ENCODE measurements at places on chromosomes 3 and 15.

DNA sequence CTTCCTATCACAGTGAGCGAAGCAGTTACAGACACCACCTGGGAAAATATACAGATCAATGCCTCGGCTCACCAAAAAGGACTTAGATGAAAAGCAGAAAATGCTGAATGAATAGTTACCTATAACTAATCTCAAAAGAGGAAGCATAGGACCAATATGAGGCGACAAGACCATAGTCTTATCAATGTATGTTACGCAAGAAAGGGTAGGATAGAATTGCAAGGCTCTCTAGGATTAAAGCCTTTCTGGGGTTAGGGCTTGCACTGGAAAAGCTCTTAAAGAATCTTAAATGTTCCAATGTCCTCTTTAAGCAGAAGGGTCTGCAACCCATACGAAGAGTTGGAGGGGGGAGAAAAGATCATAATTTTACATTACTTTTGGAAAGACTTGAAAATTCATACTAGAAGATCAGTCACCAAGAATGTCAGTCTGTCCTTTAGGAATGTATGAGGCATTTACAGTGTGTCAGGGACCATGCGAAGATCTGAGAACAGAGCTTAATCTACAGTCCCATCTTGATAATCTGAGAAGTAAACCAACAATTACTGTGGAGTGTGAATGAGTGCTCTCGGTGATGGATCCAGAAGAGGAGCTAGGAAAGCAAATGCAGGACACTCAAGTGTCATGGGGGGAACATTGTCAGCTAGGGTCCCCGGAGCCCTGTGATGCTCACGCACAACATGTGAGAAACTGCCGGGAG, 185.9 kb downstream of the GREM1 start:
- DNase-seq, result no peak

- no peak for DNase-seq
These were observed 53.3 kb upstream of the SNRK start for GRCh38 chr3:43233062-43233461.

DNA sequence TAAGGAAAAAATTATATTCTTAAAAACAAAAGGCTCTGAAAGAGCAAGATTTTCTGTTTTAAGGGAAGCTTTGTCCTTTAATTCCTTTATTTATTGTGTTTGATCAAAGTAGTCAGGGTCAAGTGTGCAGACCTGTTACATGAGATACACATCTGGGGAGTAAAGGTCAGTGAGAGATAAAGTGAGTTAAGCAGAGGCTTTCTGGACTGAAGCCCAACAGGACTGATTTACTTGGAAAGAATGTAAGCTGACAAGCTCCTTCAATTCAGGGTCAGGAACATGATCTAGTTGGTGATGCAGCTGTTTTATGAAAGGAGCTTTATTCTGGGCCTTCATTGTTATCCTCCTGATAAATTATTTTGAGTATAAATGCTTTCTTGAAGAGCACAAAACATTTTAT, 20.7 kb upstream of the OTOL1 start:
- DNase-seq, result no peak

- DNase-seq, result no peak
These were observed 5.5 kb downstream of the CCPG1 start for GRCh38 chr15:55402707-55403106.

- DNase-seq, result no peak
These were observed 368.2 kb downstream of the FOXP1 start for GRCh38 chr3:71215351-71215750.

DNA sequence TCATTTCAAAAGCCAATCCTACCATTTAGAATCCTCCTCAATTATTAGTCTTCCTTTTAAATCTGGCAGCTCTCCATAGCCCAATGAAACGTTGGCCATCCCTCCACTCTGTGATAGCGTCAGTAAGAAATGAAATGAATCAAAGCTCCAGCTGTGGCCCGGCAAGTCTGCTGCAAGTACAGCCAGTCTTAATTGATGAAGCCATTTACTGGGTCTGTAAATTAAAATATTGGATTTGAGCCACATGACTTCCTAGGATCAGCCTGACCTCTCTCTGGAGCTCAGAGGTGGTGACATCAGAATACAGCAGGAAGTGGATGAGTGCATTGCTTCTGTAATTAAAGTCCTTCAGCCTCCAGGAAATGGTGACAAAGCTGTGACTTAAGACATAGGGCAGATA, 347.0 kb upstream of the LMCD1 start:
- no peak for DNase-seq

GRCh38 chr3:158443632-158444031, 127.4 kb upstream of the MLF1 start:
- DNase-seq, result no peak

DNA sequence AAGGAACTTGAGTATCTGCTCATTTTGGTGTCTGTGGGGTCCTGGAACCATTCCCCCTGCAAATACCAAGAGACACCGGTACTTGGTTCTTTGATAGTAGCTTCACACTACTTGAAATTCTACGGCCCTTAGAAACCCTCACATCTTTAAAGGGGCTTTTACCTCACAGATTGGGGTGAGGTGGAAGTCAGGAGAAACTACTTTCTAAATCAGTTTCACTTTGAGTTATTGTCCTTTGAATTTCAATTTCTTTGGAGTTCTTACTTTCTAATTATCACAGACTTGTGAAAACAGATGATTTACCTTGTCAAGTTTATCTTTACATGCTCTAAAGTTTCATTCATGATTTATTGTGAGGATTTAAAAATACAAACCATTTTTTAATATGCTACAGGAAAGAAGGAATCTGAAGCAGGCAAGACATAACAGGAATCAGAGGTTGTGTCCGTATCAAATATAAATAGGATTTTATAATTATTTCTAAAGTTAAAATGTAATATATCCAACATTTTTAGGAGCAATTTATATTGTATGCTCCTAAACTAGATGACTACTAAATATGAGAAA, 98.9 kb downstream of the NEDD4 start:
- no peak for DNase-seq

DNA sequence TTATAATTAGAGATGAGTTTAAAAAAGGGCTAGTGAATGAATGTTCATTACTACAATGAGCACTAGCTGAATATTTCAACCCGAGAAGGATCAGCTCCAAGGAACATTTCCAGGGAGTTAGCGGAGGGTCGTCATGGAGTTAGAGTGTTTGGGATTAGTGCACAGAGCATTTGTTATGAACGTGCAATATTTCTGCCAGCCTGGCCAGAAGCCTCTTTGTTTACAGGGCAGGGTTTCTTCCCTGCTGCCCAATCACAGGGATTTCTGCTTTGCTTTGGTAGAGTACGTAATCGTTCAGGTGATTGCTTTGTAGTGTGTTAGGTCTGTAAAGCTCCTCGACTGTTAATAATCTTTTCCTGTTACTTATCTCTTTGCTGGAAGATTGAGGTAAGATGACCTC, 5.9 kb downstream of the CGNL1 start:
- DNase-seq, result no peak

DNA sequence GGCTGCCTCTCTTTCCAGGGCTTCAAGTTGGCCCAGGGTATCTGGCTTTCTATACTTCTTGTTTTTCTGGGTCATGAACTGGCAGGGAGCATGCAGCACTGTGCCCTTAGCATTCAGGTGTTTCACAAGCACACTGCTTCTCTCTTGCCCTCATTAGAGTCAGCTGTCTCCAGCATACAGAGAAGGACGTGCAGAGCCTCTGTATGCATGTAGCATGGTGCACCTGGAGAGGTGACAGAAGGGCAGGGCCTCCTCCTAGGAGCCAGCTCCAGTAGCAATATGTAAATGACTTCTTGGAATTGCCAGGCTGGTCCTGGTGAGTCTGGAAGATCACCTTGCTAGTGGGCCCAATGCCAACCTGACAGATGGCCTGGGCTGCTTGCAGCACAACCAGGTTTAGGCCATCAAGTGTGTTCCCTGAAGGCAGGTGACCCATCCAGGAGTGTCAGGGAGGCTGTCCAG, 44.8 kb upstream of the ATP2C1 start:
- DNase-seq, result no peak

DNA sequence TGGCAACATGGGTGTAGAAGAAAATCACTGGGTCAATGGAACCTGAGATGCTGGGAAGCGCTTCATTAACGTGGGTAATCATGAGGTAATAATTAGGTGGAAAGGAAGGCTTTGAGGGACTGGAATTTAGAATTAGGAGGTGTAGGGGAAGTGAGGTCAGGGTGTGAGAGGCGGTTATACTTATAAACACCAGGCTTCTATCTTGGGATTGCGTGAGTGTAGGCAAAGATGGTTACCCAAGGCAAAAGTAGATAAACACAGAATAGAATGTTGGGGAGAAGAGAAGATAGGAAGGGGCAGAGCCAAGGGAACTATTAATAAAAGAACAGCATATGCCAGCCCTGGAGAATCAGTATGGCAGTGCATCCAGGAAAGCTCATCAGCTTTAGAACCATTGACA, 3.3 kb upstream of the AQP9 start:
- DNase-seq, result no peak

GRCh38 chr3:159619341-159619885, 369.2 kb upstream of the IL12A start:
- no peak for DNase-seq

DNA sequence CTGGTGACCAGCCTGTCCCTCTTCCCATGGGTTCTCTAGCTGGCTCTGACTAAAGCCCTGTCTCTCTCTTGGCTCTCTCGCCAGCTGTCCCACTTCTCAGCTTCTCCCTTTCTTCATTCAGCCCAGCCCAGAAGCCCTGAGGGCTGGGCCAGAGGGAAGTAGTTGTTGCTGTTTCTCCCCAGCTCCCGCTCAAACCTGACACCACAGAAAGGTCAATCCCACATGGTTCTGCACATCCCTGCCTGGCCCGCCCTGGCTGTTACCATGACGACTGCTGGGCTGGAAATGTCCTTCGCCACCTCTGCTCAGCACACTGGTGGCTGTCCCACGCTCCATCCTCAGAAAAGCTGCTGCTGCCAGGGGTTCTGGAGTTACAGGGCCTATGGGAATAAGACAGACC, 25.9 kb downstream of the CCDC32 start:
- no peak for DNase-seq

DNA sequence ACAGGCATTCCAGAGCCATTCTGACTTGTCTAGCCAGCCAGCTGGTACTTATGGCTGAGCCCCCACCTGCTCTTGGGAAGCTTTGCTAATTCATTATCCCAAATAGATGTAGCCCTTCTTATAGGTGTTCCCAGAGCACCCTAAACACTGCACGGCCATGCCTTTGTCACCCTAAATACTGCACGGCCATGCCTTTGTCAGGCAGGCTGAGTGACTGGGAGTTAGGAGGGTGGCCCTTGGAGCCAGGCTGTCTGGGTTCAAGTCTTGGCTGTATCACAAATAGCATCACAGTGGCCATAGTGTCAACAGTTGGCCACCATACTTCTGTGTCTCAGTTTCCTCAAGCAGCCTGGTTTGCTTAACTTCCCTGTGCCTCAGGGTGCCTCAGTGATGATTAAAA, 292.3 kb downstream of the ADAMTS17 start:
- DNase-seq, result no peak

Data from GM19239 (cell line).